ENCODE measurements at places on chromosomes 12 and 14. TPM values are rescaled to one million over a fixed set of nuclear protein-coding genes. Genes with fewer than 3 reads are reported as not detected.
A peak's percentile ranks its signal among the peaks of the same experiment; 100 is the strongest.

CCDC177 gene
- polyA plus RNA-seq, result not detected

RHOJ gene
- 12.1 TPM for polyA plus RNA-seq

DDN gene
- polyA plus RNA-seq, result 0.24 TPM

DNA sequence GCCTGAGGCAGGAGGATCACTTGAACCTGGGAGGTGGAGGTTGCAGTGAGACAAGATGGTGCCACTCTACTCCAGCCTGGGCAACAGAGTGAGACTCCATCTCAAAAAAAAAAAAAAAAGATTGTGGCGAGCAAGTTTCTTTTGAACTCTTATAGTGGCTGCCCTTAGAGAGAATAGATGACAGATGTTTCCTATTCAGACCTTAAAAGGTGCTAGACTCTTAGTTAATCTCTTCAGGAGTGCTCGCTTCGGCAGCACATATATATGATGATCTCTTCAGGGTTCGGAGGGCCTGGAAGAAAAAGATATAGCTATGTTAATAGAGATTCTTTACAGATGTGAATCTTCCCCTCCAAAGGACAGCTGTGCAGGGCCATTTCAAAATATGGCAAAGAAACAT lies 73.1 kb upstream of the AMN1 start:
- no peak for DNase-seq
- H3K36me3 ChIP-seq, result no peaks in the 10 kb centered on the region
- no peak overlapping the region for H3K27ac ChIP-seq

DNA sequence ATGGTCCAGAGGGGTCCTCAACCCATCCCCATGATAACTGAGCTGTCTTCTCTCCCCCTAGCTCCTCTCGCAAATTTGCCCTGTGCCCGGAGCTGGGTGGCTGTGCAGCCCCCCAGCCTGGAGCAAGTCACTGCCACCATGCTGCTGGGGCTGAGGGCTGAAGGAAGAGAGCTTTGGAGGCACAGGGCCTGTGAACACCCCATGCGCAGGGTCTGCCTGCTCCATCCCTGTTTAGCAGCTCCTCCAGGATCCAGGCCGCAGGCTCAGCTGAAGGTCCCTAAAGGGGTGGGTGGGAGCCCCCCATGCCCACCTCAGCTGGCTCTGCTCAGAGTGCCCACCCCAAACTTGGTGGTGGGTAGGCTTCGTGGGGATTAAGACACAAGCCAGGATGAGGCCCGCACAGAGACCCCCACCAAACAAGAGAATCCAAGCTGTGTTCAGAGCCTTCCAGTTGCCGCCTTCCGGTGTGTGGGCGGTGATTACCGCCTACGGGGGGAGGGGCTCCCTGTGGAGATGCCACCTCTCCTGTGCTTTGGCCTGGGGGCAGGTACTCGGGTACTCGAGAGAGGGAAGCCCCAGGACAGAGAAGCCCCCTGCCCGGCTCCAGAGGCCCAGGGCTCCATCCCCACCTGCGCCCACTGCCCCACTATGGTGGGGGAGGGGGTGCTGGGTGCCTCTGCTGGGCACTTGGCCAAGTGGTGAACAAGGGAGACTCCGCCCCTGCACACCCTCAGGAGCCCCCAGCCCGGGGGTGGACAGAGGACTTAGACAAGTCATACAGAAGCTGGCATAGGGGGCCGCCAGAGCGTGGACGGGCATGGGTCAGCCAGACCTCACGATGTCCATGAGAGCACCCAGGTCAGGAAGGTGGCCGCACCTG lies 1.4 kb upstream of the JAG2 start:
- H3K27me3 ChIP-seq, result peaks cover 9% of the 10 kb centered on the region
- no peaks in the 10 kb centered on the region for H3K36me3 ChIP-seq
- DNase-seq, result no peak
- H3K27ac ChIP-seq, result no peak overlapping the region

DNA sequence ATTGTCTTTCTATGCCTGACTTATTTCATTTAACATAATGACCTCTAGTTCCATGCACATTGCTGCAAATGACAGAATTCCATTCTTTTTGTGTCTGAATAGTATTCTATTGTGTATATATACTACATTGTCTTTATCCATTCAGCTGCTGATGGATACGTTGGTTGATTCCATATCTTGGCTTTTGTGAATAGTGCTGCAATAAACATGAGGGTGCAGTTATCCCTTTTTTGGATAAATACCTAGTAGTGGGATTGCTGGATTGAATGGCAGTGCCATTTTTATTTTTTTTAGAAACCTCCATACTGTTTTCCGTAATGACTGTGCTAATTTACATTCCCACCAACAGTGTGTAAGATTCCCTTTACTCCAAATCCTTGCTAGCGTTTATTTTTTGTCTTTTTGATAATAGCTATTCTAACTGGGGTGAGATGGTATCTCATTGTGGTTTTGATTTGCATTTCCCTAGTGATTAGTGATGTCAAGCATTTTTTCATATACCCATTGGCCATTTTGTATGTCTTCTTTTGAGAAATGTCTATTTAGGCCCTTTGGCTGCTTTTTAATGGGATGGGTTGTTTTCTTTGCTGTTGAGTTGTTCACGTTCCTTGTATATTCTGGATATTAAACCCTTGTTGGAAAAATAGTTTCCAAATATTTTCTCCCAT lies 2.3 kb downstream of the OAS2 start:
- no peak for DNase-seq
- H3K27ac ChIP-seq, result no peak overlapping the region
- H3K27me3 ChIP-seq, result no peaks in the 10 kb centered on the region
- H3K4me3 ChIP-seq, result no peak overlapping the region
- no peaks in the 10 kb centered on the region for H3K4me1 ChIP-seq

GRCh38 chr14:89638891-89639290 lies 221.9 kb upstream of the FOXN3 start:
- no peaks in the 10 kb centered on the region for H3K4me1 ChIP-seq
- no peak for DNase-seq
- H3K4me3 ChIP-seq, result no peak overlapping the region
- H3K36me3 ChIP-seq, result no peaks in the 10 kb centered on the region
- no peak overlapping the region for H3K27ac ChIP-seq
- H3K27me3 ChIP-seq, result no peaks in the 10 kb centered on the region

DNA sequence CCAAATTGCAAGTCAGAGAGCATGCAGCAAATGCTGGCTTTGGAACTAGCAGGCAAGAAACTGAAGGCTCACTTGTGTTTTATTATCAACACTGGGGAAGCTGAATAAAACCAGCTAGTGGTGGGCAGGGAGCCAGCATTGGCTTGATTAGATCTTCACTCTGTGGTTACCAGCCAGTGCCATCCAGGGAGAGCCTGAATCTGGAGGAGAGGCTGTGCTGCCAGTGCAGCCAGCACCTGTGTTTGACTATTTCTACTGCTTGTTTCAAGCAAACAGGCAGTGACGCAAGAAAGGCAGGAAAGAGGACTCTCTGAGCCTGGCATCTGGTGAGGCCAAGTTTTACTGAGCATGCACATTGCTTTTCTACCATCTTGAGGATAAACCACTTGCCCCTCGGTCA lies 247.0 kb downstream of the PHLDA1 start:
- peak; percentile 72 for DNase-seq
- H3K4me3 ChIP-seq, result no peak overlapping the region
- peak overlapping the region; percentile 19 for H3K27ac ChIP-seq
